Upper lobe of right lung (tissue), 1 donor: ENCODE measurements at places on chromosomes 4 and X. TPM values are rescaled to one million over a fixed set of nuclear protein-coding genes. Genes with fewer than 3 reads are reported as not detected.

Gene GUCY1A1
- 76.0 TPM for total RNA-seq

Gene STS
- 11.6 TPM for total RNA-seq

Gene DNAAF6
- not detected for total RNA-seq

Gene GPR34
- total RNA-seq = 28.0 TPM

Gene GPR82
- 3.4 TPM for total RNA-seq

Gene SLC6A14
- 50.2 TPM for total RNA-seq

Gene GRPR
- total RNA-seq = not detected

Gene GRIA3
- total RNA-seq = not detected

Gene SAGE1
- total RNA-seq = not detected

Gene CPE
- 63.6 TPM for total RNA-seq

Gene CORIN
- 3.7 TPM for total RNA-seq

Gene NEXMIF
- total RNA-seq = 0.87 TPM

Gene FGG
- 515 TPM for total RNA-seq

Gene NAP1L3
- total RNA-seq = 1.2 TPM

Gene SFRP2
- 12.5 TPM for total RNA-seq
